ENCODE measurements at places on chromosomes 4 and X. TPM values are rescaled to one million over a fixed set of nuclear protein-coding genes. Genes with fewer than 3 reads are reported as not detected.

Gene CFI
- total RNA-seq: not detected

Gene PTTG2
- 2.2 TPM for total RNA-seq

Gene ARHGAP24
- 155 TPM for total RNA-seq

GRCh38 chr4:151955721-151956380 lies 195.0 kb upstream of the GATB start:
- no peak for DNase-seq
- H3K27ac ChIP-seq: no peak overlapping the region
- no peak overlapping the region for H3K4me3 ChIP-seq
- peaks cover 2% of the 10 kb centered on the region for H3K27me3 ChIP-seq

Gene GDPD2
- not detected for total RNA-seq

GRCh38 chr4:183321516-183321915 lies 710 bp downstream of the CLDN24 start:
- H3K27me3 ChIP-seq: peaks cover 3% of the 10 kb centered on the region
- H3K36me3 ChIP-seq: no peaks in the 10 kb centered on the region
- no peaks in the 10 kb centered on the region for H3K4me1 ChIP-seq
- no peak overlapping the region for H3K4me3 ChIP-seq
- no peak for DNase-seq

DNA sequence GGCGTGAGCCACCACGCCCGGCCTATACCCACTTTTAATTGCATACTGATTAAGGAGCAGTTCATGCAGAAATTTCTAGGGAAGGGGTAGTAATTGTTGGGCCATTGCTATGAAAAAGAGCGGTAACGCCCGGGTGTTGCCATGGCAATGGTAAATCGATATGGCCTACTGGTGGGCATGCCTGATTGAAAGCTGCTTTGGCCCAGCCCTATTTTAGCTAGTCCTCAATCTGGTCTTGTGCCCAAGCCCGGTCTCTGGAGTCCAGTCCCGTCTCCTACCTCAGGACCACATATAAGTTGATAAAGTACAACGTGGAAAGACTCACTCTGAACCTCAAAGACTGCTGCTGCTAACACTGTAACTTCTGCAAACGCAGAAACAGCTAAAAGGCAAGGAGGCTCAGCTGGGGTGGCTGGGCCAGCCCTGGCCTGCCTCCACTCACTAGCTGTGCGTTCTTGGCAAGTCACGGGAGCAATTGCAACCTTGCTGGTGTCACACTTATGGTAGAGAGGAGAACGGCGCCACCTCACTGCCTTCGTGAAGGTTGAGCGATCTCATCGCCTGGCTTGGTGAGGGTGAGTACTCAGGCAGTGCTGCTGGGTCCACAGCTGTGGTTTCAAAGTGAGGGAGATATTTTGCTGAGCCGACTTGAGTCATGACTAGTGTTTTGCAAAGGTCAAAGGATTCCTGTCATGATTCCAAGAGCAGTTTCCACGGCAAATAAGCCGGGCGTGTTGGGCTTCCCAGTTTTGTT lies 57.0 kb upstream of the GRPEL1 start:
- H3K27me3 ChIP-seq: peaks cover 10% of the 10 kb centered on the region
- no peak overlapping the region for H3K27ac ChIP-seq

DNA sequence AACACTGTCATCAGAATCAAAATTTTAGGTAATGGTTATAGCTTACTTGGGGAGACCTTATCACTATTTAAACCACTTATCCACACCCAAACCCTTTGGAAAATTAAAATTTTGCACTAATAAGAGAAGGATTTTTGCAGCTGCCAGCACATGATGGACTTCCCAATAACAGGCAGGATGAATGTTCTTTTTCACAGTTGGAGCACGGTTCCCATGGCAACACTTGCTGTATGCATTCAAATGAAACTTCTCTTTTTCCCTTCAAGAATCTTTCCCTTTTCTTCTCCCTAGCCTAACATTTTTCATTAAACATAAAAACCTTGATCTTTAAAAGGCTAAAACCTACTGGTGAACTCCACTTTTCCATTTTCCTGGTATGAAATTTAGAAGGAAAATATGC lies 768.2 kb downstream of the KCTD8 start:
- H3K27me3 ChIP-seq: no peaks in the 10 kb centered on the region
- H3K36me3 ChIP-seq: no peaks in the 10 kb centered on the region
- no peak overlapping the region for H3K4me3 ChIP-seq
- H3K4me1 ChIP-seq: no peaks in the 10 kb centered on the region

Gene SPANXC
- not detected for total RNA-seq

DNA sequence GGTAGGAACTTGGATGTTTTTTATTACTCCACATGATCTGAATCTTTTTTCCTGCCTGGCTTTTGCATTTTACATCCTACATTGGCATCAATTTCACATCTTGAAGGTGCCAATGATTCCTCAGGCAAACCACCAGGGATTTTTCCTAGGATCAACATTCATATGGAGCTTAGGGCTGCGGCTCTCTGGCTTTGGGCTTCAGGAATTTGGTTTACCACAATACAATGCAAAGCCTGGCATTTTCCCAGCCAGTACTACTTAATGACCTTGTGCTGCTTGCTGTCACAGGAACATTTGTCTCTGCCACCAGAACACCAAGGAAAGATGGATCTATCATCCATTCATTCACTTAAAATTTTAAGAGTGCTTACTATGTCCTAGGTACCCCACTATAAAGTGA lies 180.7 kb downstream of the PDGFC start:
- H3K4me3 ChIP-seq: no peak overlapping the region
- H3K27me3 ChIP-seq: no peaks in the 10 kb centered on the region
- H3K36me3 ChIP-seq: no peaks in the 10 kb centered on the region
- H3K27ac ChIP-seq: no peak overlapping the region
- no peaks in the 10 kb centered on the region for H3K4me1 ChIP-seq

Gene RXFP1
- total RNA-seq: not detected

DNA sequence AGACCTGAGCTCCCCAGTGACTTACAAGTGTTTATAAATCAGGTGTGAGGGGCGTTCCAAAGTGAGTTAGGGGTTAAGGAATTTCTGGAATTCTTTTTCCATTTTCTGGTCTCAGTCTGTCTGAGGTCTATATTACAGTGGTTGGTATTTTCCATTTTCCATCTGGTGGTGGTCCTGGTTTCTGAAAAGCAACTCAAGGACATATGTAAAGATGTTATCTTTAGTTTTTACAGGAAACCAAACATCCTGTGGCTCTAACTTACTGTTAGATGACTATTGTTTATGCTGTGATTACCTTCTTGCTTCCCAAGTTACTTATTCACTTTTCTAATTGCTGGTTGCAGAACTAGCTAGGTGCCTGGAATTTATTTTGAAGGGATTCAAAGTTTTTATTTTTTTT lies 53.5 kb upstream of the IL21 start:
- H3K4me1 ChIP-seq: no peaks in the 10 kb centered on the region
- peaks cover 16% of the 10 kb centered on the region for H3K27me3 ChIP-seq
- no peak for DNase-seq
- no peaks in the 10 kb centered on the region for H3K36me3 ChIP-seq
- no peak overlapping the region for H3K4me3 ChIP-seq

Gene SRPK3
- total RNA-seq: not detected

DNA sequence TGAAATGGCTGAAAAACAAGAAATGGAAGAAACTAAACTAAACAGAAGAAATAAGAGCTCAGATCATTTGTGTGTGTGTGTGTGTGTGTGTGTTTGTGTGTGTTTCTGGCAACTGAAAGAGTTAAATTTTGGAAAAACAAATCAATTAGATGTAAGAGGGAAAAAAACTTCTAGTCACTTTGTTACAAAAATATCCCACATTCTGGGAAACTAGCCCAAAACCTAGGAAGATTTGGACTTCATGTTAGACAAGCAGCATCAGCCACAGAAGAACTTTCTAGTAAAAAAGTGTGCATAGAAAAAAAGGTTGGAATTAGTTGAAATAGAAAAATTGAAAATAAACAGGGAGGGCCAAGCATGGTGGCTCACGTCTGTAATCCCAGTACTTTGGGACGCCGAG lies 111.6 kb upstream of the PRKG2 start:
- DNase-seq: no peak
- H3K27me3 ChIP-seq: peaks cover 11% of the 10 kb centered on the region
- no peak overlapping the region for H3K27ac ChIP-seq
- H3K4me3 ChIP-seq: no peak overlapping the region

DNA sequence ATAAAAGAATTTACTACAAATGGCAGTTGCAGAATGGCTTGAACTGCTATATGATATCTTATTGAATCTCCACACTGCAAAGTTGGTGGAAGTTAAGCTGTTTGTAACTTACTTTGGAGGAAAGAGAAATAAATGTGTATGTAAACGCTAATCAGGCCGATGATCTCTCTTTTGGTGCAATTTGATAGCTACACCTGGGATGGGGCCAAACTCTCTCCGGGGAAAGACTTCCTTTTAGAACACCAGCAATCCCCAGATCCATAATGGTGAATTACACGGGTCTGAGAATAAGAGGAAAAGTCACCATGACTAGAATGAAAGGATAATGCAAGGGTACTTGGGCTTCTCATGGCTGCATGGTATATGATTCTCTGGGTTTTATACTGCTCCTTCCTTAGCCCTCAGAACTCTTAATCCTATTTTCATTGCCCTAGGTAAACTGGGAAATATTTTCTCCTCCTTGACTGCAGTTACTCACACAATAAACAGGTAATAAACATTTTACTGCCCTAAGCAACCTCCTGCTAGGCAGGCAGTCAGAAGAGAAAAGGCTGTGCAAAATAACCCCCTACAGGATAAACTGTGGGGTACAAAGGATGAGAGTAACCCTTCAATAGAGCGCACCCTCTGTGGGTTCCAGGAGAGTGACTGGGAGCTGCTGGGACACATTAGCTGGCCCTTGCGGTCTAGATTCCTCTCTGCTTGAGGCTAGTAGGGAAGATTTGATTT lies 109.3 kb downstream of the MGST2 start:
- H3K4me1 ChIP-seq: no peaks in the 10 kb centered on the region
- no peak overlapping the region for H3K27ac ChIP-seq
- H3K36me3 ChIP-seq: no peaks in the 10 kb centered on the region
- peaks cover 2% of the 10 kb centered on the region for H3K27me3 ChIP-seq

DNA sequence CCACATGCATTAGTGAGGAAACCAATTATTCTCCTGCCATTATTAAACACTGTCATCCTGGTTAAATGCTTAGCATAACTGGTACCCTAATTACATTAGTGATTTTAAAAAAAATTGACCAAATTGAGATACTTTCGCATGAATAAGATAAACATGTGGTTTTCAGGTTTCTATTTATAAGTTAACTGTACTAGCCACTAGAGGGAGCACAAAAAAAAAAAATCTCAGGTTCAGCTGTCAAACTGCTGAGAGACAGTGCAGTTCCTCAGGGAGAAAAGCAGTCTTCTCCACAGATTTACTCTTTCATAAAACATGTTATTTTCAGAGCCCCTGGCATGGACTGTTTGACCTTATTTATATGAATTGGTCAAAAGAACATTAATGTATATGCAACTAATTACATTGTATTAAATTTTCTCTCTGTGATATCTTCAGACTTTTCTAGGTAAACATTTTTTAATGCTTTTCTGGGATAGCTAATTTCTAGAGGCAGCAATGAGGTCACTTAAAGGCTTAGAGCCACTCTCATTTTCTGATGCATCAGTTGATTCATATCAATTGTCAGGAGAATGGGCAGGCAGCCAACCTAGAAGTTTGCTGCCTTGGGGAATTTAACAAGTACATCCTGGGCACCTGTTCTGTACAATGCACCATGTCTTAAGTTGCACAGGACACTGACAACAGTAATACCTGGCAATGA lies 167.5 kb downstream of the CDS1 start:
- no peaks in the 10 kb centered on the region for H3K36me3 ChIP-seq
- DNase-seq: no peak
- no peaks in the 10 kb centered on the region for H3K4me1 ChIP-seq
- peaks cover 5% of the 10 kb centered on the region for H3K27me3 ChIP-seq
- H3K27ac ChIP-seq: no peak overlapping the region

- H3K27me3 ChIP-seq: no peaks in the 10 kb centered on the region
- no peak overlapping the region for H3K4me3 ChIP-seq
- H3K4me1 ChIP-seq: no peaks in the 10 kb centered on the region
- H3K36me3 ChIP-seq: no peaks in the 10 kb centered on the region
These were observed 495.4 kb downstream of the NAP1L3 start for GRCh38 chrX:93177930-93178329.

- H3K4me1 ChIP-seq: no peaks in the 10 kb centered on the region
- no peak overlapping the region for H3K27ac ChIP-seq
- no peak overlapping the region for H3K4me3 ChIP-seq
- H3K36me3 ChIP-seq: no peaks in the 10 kb centered on the region
- H3K27me3 ChIP-seq: no peaks in the 10 kb centered on the region
These were observed 826.6 kb upstream of the SLIT2 start for GRCh38 chr4:19425146-19425545.

Gene CYP4V2
- total RNA-seq: 7.7 TPM

- no peak overlapping the region for H3K4me3 ChIP-seq
- H3K4me1 ChIP-seq: no peaks in the 10 kb centered on the region
- H3K27ac ChIP-seq: no peak overlapping the region
- peaks cover 2% of the 10 kb centered on the region for H3K27me3 ChIP-seq
- no peaks in the 10 kb centered on the region for H3K36me3 ChIP-seq
These were observed 298.4 kb downstream of the ARHGAP10 start for GRCh38 chr4:148030193-148030873.

DNA sequence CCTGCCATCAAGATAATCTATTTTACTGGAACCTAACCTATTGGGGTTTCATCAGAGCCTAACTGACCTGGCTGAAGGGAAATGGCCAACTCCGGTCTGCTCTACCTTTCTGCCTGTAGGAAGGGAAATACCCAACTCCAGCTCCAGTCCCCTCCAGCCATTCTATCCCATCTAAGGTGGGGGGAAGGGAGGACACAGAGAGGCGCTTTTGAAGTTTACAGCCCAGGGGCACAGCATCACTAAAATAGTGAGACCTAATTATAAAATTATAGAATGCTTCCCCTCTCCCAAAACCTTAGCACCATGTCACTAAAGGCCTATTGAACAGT lies 27.8 kb upstream of the ACSL4 start:
- H3K36me3 ChIP-seq: no peaks in the 10 kb centered on the region
- no peak overlapping the region for H3K4me3 ChIP-seq
- H3K27me3 ChIP-seq: no peaks in the 10 kb centered on the region

- H3K4me3 ChIP-seq: no peak overlapping the region
- DNase-seq: no peak
- no peaks in the 10 kb centered on the region for H3K27me3 ChIP-seq
- no peaks in the 10 kb centered on the region for H3K4me1 ChIP-seq
These were observed 39.9 kb downstream of the TXLNG start for GRCh38 chrX:16826207-16826606.

GRCh38 chr4:184444953-184445309 lies 29.4 kb downstream of the IRF2 start:
- H3K4me3 ChIP-seq: peak overlapping the region; percentile 38
- peak; percentile 42 for DNase-seq
- H3K4me1 ChIP-seq: peaks cover 95% of the 10 kb centered on the region
- H3K27ac ChIP-seq: peak overlapping the region; percentile 83
- H3K27me3 ChIP-seq: no peaks in the 10 kb centered on the region
